ENCODE measurements at places on chromosomes 4 and X. TPM values are rescaled to one million over a fixed set of nuclear protein-coding genes. Genes with fewer than 3 reads are reported as not detected.

- no peak for DNase-seq
Measured at GRCh38 chr4:102563000-102563399, 61.8 kb downstream of the NFKB1 start.

TREX2 gene
- 2.4 TPM for total RNA-seq

GRCh38 chrX:67546496-67547423 lies 2.9 kb downstream of the AR start:
- DNase-seq = no peak

PPEF2 gene
- not detected for total RNA-seq

SLC34A2 gene
- total RNA-seq = 0.77 TPM

DNA sequence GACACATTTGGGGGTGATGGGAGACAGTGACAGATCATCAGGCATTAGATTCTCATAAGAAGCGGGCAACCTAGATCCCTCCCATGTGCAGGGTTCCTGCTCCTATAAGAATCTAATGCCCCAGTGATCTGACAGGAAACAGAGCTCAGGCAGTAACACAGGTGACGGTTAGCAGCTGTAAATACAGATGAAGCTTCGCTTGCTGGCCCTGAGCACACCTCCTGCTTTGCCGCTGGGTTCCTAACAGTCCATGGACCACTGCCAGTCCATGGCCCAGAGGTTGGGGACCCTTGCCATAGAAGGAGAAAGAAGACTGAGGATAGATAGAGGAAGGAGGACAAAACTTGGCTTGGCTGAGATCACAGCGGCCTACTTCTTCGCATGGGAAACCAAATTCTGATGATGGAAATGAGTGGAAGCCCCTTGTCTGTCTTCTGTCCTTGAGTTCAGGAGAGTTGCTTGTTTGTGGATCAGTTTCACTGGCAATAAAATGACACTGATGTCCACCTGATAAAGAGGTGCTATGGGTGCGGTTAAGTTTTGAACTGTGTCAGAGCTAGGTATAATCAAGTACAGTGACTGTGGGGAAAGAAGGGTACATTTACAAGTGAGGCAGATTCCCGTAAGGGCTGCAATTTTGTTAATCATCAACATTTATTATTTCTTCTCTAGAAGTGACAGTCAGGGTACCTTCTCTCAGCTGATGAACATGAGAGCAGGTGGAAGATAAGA lies 1.7 kb upstream of the TIFA start:
- DNase-seq = no peak

DNA sequence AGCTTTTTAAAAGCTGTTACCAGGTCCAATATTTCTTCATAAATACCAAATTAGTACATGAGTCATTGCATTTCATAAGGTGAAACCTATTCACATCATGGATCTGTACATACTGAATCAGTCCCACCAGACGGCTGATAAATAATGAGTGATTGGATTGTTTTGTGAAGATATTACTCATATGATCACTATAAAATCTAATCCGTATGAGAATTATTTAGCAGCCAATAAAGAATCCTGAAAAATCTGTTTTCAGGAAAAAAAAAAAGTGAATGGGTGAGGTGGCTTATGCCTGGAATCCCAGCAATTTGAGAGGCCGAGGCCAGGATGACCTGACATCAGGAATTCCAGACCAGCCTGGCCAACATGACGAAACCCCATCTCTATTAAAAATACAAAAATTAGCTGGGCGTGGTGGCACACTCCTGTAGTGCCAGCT lies 438.1 kb downstream of the INPP4B start:
- DNase-seq = no peak
